Esophagus squamous epithelium (tissue), 5 donors: ENCODE measurements at places on chromosomes 7 and 10. TPM values are rescaled to one million over a fixed set of nuclear protein-coding genes. Genes with fewer than 3 reads are reported as not detected.

Gene BTBD16
- total RNA-seq, result not detected

Gene ZCWPW1
- total RNA-seq, result 4.2 TPM

Gene ATRNL1
- total RNA-seq, result 4.1 TPM

Gene GPR141
- not detected for total RNA-seq

- no peak for DNase-seq
- no peaks in the 10 kb centered on the region for H3K27me3 ChIP-seq
- no peaks in the 10 kb centered on the region for H3K4me1 ChIP-seq
- H3K27ac ChIP-seq, result no peak overlapping the region
These were observed 148.7 kb downstream of the SLC16A9 start for GRCh38 chr10:59560990-59561389.

- H3K4me3 ChIP-seq, result no peak overlapping the region
- no peaks in the 10 kb centered on the region for H3K27me3 ChIP-seq
- no peak overlapping the region for H3K27ac ChIP-seq
- peaks cover 23% of the 10 kb centered on the region for H3K4me1 ChIP-seq
- H3K36me3 ChIP-seq, result no peaks in the 10 kb centered on the region
These were observed 21.3 kb downstream of the TSPAN15 start for GRCh38 chr10:69472544-69472943.

DNA sequence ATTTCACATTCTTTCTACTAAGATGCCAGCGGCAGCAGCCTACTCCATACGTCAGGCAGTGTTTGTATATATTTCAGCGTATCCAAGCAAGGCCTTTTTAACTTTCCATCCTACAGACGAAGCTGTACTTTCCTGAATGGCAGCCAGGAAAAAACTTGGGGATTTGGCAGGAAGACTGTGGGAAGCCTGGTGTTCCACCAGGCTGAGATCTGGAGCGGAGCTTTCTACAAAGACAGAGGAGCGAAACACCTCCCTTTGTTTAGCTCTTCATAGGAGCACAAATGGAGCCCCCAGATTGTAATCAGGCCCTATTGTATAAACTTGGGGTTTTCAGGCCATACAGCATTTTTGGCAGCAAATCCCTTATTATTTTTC lies 143.8 kb downstream of the TES start:
- no peak overlapping the region for H3K4me3 ChIP-seq
- no peaks in the 10 kb centered on the region for H3K27me3 ChIP-seq
- H3K4me1 ChIP-seq, result peaks cover 43% of the 10 kb centered on the region
- no peaks in the 10 kb centered on the region for H3K36me3 ChIP-seq

- H3K36me3 ChIP-seq, result no peaks in the 10 kb centered on the region
- H3K4me1 ChIP-seq, result peaks cover 14% of the 10 kb centered on the region
- no peak overlapping the region for H3K27ac ChIP-seq
- DNase-seq, result no peak
These were observed 60.0 kb downstream of the ICA1 start for GRCh38 chr7:8201846-8202441.

GRCh38 chr7:101910991-101911799 lies 93.8 kb downstream of the CUX1 start:
- peak overlapping the region; percentile 41 for H3K27ac ChIP-seq
- no peak overlapping the region for H3K4me3 ChIP-seq
- peaks cover 29% of the 10 kb centered on the region for H3K4me1 ChIP-seq
- H3K36me3 ChIP-seq, result peaks cover 6% of the 10 kb centered on the region

GRCh38 chr7:96949766-96950165 lies 55.6 kb upstream of the DLX6 start:
- H3K4me3 ChIP-seq, result no peak overlapping the region
- no peak overlapping the region for H3K27ac ChIP-seq
- DNase-seq, result no peak
- no peaks in the 10 kb centered on the region for H3K27me3 ChIP-seq
- H3K36me3 ChIP-seq, result no peaks in the 10 kb centered on the region
- peaks cover 24% of the 10 kb centered on the region for H3K4me1 ChIP-seq
